Activated naive CD4-positive, alpha-beta T cell treated with Interleukin-2 at 50 U/mL for 16 hours (primary cell): ENCODE measurements at places on chromosomes 3 and 15.

DNA sequence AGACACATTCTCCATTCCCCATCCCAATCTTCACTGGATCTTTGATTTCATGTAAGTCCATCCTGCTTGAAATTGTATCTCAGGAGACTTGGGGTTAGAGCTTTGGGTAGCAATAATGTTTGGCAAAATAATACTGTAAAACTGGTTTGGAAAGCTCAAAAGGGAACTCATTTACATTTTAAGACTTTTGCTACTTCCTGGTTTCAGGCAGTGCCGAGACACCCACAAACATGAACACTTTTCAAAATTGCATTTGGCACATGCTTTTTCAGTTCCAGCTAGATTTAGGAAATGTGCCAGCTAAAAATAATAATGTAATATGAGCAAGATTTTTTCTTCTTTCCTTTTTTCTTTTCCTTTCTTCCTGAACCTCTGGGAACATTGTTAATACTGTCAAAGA is 145.7 kb upstream of the CBLB start:
- no peak for DNase-seq

DNA sequence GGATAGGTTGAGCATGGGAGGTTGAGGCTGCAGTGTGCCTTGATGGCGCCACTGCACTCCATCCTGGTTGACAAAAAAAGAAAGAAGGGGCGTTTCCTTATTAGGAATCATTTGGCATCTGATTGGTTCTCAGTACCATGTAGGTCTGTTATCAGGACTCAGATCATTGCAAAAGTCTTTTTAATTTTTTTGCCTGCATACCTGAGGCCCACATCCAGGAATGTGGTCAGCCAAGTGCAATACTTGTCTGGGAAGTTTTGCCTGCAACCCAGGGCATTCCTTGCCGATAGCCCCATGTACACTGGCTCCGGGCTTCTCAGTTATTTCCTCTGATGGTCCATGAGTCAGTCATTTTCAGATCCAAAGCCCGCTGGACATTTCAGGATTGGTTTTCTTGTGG is 50.1 kb upstream of the CRTC3 start:
- DNase-seq, result no peak

GRCh38 chr15:80727196-80727595 is 32.1 kb downstream of the ABHD17C start:
- no peak for DNase-seq

DNA sequence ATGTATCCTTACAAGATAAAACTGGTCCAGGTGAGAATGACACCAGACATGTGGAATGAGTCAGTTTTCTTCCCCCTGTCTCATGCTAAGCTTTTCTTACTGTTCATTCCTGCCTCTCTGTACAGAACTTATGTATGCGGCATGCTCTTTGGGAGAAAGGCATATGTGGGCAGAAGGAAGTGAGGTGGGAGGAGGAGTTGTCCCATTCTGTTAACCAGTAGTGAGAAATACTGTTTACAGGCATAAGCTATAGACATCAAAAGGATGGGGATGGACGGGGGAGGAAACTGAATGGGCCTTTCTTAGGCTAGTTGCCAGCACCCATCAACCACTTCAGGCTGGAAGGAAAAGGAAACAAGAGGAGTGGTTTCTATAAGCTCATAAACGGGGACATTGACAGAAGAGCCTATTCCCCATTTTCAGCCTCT is 143.6 kb upstream of the BHLHE40 start:
- peak; percentile 28 for DNase-seq

DNA sequence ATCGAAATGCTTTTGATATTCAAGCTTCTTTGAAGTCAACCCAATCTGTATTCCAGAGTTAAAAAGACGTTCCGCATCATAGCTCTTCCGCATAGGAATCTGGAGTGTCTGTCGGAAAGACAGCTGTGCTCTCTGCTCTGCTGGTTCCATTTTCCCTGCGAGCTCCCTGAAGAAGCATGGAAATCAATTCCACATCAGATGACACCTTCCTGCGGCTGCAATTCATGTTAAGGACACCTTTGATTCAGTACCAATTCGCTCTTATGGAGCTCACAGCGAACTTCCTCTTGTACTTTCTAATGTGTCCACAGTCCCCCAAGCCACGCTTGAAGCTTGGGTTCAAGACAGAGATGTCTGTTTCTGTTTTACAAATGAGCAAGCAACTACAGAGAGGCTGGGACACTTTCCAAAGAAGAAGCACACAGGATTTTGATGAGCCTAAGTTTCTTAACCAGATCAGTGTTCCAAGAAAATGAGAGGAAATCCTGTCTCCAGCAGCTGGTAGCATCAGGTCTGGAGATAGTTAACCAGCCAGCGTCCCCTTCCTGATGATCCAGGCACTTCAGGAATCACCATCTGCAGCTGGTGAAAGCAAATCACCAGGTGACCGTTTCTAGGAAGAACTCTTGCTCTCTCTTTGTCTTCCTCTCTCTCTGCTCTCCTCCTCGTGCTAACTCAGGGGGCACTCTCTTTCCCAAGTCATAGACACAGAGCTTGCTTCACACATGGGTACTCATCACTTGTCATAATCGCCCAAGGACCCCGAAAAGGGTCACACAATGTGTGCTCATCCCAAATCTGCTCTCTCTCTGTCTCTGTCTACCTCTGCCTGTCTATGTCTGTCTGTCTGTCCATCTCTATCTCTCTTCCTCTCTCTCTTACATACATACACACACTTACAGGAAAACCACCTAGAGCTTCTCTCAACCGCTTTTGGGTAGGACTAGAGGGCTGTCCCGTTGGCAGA is 281.8 kb downstream of the FAM43A start:
- DNase-seq, result no peak

- DNase-seq, result no peak
These were observed 8.2 kb downstream of the DENND4A start for GRCh38 chr15:65783872-65784271.

DNA sequence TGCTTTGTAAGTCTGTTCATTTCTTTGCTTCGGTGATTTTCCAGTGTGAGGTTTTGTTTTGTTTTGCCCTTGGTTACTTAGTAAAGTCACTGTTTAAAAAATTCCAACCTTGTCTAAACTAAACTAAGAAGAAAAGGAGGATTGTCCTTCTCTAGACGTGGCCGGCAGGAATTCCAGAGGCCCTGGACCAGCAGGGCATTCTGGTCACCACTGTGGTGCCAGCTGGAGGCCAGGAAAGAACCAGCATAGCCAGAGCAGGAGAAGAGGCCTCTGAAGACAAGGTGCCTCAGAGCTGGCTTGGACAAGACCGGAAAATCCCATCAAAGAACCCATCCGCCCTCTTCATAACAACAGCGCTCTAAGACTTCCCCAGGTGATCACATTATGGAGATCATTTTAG is 8.2 kb downstream of the PLOD2 start:
- DNase-seq, result no peak

GRCh38 chr15:56927816-56928215 is 9.4 kb downstream of the TCF12 start:
- DNase-seq, result no peak

GRCh38 chr15:62618846-62619504 is 423.6 kb upstream of the TPM1 start:
- no peak for DNase-seq

DNA sequence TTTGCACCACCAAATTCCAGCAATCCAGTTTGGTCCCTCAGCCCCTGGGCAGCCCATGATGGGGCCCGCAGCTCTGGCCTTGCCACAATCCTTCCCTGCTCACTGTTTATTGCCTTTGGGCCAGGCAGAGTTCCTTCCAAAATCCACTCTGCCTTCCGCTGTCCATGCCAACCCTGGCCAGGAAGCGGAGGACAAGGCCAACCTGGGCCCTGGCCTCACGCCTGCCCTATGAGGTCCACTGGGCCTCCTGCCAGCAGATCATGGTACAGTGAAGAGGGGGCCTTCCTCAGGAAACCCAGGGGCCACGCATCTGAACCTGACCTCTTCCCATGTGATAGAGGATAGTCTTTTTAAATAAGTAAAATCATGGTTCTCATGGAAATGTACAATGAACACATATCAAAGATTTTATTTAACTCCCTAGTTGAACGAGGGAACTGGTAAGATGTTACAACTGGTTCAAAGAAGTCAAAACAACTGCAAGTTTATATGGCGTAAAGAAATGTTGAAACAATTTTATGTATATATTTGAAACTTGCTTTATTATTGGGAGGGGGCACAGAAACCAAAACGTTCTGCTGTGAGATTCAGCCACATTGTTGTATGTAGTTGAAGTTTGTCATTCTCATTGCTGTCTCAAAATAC is 95.8 kb upstream of the TNFAIP8L3 start:
- no peak for DNase-seq

- no peak for DNase-seq
These were observed 224.0 kb downstream of the CHL1 start for GRCh38 chr3:420584-420983.

DNA sequence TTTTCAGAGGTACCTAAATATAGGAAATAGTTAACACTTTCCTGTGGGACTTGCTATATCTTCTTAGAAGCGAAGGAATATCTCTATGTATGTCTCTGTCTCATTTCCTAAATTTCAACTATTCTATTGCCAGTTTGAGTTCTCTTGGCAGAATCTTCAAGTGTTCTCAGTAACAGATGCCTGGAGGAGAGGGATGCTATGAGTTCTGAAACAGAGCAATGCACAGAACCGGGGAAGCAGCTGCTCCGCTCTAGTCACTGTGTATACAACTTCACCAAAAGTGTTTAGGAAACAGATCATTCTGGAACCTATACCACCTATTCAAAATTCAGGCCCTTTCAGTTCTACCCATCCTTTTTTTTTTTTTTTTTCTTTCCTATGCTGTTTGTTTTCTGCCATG is 144.6 kb downstream of the RORA start:
- no peak for DNase-seq

DNA sequence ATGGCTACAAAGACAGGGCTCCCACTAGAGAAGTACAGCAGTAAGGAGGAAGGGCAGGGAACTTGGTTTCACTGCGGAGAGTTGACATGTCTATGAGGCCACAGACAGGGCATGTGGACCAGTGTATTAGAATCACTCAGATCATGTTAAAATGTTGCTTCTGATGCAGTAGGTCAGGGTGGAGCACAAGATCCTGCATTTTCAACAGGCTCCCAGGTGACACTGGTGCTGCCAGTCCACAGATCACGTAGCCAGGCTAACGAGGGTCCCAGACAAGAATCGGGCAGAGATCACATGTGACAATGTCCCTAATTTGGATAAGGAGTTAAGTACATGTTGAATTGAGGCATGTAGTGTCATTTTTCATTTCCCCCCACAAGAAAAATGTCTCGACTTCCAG is 73.6 kb downstream of the SPSB4 start:
- DNase-seq, result no peak

DNA sequence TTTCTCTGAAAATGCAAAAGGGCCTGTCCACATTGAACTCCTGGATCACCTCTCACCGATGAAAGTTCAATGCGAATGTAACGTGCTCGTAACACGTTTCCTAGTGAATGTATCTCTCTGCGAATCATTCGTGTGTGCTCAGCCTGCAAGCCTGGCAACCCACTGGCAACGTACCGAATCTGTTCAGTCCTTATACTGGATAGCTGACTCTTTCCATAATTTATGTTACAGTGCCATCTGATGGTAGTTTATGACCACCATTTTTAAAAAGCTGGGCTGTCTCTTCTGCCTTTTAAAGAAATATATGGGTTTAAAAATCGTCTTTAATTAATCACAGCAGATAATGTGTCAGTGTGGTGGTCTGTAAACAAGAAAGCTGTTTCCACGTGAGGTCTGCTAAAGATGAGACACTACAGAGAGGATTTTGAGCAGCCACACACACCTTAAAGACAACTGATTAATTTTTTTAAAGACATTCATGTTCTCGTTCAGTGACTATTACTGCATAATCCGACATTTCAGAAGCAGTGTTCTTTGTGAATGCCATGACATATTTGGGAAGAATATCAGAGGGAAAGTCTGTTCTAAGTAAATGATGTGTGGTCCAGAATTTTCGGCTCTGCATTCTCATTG is 69.4 kb upstream of the FOXP1 start:
- peak; percentile 5 for DNase-seq

- no peak for DNase-seq
These were observed 62.0 kb downstream of the TCF12 start for GRCh38 chr15:56980473-56980872.

DNA sequence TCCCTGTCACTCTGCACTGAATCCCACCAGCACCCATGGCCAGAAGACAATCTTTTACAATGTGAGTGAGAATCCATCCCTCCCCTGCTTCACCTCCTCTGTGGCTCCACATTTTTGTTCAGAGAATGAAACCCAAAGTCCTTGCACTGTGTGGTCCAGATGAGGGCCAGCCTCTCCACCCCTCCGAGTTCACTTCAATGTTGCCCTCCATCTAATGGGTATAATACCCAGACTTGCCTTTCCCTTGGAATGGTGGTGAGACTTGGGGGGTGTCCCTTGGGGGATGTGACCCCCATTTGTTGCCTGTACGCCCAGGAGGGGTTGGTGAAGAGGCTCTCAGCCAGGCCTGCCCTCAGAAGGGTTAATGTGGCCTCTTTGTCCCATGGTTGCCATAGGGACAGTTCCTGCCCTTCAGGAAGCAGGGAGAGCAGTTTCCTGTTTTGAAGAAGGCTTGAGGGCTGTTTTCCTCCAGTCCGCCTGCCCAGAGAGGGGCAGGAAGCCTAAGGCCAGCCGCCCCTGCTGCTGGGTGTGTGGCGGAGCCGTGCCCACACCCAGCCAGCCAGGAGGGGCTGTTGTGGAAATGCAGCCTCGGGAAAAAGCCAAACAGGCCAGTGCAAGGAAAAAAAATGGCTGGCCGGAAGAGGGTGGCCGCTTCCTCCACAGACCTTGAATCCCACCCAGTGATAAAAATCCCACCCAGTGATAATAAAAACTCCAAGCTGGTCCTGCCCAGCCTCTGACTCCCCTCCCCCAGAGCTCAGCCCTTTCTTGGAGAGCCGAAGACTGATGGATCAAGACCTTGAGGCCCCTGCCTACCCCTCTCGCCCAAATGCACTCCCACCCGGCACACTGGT is 14.6 kb upstream of the FGD5 start:
- no peak for DNase-seq

DNA sequence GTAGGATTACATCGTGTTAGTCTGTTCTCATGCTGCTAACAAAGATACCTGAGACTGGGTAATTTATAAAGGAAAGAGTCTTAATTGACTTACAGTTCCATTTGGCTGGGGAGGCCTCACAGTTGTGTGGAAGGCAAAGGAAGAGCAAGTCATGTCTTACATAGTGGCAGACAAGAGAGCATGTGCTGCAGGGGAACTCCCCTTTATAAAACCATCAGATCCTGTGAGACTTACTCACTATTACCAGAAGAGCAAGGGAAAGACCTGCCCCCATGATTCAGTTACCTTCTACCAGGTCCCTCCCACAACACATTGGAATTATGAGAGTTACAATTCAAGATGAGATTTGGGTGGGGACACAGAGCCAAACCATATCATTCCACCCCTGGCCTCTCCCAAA is 3.4 kb downstream of the SLC25A26 start:
- peak; percentile 20 for DNase-seq

DNA sequence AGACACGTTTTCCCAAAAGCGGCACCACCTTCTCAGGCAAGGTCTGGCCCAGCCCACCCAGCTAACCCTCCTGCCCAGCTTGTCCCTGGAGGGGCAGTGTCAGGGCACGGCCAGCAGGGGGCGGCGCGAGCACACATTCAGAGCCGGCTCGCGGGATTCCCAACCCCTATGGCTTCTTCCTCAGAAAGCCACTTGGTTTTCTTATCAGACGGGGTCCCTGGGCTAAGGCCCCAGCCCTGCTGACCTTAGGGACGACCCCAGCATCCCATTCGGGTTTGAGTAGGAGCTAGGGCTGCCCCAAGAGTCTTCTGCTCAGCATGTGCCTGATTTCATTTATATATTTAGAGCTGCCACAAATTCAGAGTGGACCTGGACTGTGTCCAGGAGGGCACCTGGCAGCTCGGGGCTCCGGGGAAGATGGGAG is 14.5 kb downstream of the RLBP1 start:
- peak; percentile 74 for DNase-seq

GRCh38 chr3:194508491-194509453 is 22.0 kb upstream of the ATP13A3 start:
- DNase-seq, result no peak
